Fibroblast of mammary gland (primary cell): ENCODE measurements at places on chromosomes 7 and 10.
A peak's percentile ranks its signal among the peaks of the same experiment; 100 is the strongest.

GRCh38 chr7:151454305-151454704 is 14.4 kb upstream of the CRYGN start:
- no peak for DNase-seq

DNA sequence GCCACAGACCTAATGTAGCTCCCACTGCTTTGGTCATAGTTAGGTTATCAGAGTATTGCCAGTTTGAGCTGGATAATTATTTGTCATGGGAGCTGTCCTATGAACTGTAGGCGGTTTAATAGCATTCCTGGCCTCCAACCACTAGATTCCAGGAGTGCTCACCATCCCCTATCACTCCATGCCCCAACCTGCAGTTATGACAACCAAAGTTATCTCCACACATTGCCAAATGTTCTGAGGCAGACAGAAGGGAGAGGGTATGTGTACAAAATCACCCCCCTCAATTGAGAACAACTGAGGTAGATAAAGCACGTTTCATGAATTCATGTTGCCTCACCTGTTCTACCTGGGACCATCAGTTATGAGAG is 119.0 kb upstream of the CACUL1 start:
- no peak for DNase-seq

- DNase-seq = peak; percentile 8
Measured at GRCh38 chr7:28625432-28625831, 213.1 kb downstream of the CREB5 start.

GRCh38 chr10:104104926-104105325 is 17.0 kb upstream of the SFR1 start:
- peak; percentile 54 for DNase-seq

- no peak for DNase-seq
Measured at GRCh38 chr10:122281018-122281626, 10.0 kb downstream of the BTBD16 start.

GRCh38 chr10:108450280-108450679 is 1285.8 kb upstream of the SORCS1 start:
- DNase-seq = no peak

DNA sequence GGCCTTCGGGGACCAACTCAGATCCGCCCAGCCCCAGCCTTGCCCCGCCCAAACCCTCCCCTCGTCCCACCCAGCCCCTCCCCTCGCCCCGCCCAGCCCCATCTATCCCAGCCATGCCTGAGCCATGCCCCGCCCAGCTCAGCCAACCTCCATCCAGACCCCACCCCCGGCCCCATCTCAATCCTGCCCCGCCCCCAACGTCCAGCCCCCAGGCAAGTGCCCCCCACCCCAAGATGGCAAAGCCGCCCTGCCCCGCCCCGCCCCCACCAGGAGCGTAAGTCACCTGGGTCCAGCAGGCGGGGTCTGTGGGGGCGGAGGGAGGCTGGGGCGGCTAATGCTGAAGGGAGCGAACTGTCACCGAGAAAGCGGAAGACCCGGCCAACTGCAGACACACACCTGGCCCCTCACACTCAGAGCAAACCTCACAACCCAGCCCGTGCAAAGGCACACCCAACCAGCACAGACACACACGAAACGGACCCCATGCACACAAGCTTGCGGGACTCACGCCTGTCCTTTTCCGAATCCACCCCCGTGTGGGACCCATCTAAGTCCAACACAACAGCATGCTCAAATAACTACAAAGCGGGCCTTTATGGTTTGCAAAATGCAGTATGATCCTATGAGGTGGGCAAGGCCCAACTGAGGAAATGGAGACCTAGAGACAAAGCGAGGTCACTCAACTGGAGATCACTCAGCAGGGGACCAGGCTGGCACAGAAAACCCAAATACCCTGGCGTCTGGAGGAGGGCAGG is 11.5 kb upstream of the OGA start:
- peak; percentile 25 for DNase-seq

DNA sequence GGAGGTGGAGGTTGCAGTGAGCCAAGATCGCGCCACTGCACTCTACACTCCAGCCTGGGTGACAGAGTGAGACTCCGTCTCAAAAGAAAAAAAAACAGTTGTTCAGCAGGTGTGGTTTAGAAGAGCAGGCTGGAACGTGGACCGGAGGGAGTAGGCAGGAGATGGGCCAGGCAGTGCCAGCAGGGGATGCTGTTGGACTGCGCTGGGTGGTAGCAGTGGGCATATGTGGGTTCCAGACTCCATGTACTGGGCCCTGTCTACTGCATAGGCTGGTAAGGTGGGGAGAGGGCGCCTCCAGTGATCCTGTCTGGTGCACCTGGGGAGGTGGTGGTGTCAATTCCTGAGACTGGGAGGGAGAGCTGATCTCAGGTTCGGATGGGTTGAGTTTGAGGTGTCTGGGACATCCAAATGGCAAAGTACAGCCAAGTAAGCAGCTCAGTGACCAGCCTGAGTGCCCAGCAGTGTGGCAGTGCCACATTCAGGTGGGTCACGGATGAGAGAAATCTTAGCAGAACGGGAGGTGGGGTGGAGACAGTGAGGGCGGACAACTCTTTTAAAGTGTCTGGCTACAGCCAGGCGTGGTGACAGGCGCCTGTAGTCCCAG is 25.9 kb downstream of the SFXN4 start:
- peak; percentile 33 for DNase-seq

- no peak for DNase-seq
Measured at GRCh38 chr7:128744366-128744905, 5.3 kb downstream of the CALU start.

DNA sequence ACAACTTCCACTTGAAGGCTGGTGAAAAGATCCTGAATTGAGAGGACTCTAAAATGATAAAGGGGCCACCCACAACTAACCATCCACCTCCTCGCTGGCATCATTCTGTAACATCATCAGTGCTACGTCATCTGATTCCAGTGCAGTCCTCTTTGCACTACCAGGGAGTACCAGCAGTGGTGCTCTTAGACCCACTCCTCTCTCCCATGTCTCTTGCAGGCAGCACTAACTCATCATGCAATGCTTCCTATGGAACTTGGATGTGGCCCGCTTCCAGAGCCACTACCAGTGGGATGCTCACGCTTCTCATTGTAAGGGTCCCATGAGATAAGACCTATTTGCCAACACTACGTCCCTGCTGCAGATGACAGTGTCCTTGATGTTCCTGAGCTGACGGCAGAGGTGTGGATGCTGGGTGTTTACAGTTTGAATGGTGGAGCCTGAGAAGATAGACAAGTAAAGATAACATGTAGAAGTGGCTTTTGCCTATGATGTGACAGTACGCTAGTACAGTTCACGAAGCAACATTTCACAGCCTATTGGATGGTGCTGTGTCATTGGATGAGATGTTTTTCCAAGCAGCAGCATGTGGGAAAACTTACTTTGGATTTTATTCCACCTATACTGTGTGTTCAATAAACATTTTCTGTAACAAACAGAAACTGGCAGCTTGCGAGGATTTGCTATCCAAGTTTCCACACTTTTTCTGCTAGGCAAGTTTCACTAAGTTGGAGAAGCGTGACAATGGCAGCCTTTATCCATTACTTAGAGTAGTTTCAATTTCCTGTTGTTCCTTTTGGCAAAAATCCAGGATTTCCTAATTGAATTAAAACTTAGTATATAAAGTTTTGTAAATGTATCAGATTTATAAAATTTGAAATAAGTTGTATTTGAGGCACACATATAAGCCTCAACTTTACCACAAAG is 35.8 kb upstream of the COBL start:
- no peak for DNase-seq

- DNase-seq = no peak
Measured at GRCh38 chr7:2604608-2605174, 27.1 kb upstream of the TTYH3 start.

GRCh38 chr10:14669576-14669975 is 105.1 kb downstream of the FAM107B start:
- DNase-seq = no peak

- DNase-seq = peak; percentile 95
Measured at GRCh38 chr10:119305860-119306513, 98.6 kb downstream of the GRK5 start.

GRCh38 chr7:10122551-10123100 is 851.0 kb upstream of the PHF14 start:
- no peak for DNase-seq

DNA sequence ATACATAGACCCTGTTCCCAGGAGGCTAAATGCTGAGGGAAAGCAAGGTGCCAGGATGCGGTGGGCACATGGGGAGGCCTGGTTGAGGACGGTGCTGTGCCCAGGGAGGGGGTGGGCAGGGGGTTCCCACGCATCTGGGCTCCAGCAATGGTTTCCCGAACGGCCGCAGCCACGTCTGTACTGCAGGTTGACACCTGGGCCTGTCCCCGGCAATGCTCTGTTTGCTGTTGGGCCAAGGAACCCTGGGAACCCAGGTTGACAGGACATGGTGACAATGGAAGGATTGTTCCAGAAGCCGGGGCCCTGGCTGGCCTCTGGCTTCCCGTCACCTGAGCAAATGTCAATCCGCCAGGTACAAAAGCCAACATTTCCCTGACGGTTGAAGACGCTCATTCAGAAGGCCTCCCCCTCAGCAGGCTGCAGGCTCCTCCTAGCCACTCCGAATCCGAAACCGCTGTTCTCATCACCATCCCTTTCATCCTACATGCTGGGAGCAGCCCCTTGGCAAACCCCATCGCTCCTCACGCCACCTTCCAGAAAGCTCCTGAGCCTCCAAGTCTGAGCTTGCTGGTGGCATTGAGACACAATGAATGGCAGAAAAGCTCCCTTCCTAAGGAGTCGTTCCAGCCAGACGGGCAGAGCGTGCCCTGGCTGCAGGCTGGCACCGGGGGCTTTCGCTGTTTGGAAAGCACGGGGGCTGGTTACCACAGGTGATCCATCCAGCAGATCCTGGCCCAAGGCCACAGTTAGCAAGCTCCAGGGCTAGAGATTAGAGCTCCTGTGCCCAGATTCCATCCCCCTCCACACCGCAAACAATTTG is 31.2 kb downstream of the SPOCK2 start:
- DNase-seq = no peak

DNA sequence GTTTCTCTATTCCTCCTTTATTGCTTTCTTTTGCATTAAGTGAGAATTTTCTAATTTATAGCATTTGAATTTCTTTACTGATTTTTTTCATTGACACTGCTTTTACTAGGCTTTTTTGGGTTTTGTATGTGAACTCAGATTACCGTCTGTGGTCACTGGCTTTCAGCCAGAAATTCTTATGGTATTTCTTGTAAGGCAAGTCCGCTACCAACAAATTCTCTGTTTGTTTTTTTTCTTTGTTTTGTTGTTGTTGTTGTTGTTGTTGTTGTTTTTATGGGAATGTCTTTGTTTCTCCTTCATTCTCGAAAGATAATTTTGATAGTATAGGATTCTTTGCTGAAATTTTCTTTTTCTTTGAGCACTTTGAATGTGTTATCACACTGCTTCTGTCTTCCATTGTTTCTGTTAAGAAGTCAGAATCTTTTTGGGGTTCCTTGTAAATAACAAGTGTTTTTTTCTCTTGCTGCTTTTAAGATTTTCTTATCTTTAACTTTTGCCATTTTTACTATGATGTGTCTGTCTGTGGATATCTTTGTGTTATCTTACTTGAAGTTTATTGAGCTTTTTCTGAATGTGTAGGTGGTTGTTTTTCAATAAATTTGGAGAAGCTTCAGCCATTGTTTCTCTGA is 7.2 kb downstream of the NET1 start:
- peak; percentile 65 for DNase-seq

GRCh38 chr10:123009105-123009820 is 457 bp downstream of the ACADSB start:
- peak; percentile 4 for DNase-seq

- DNase-seq = peak; percentile 44
Measured at GRCh38 chr7:84975586-84976185, 211.2 kb downstream of the SEMA3D start.

DNA sequence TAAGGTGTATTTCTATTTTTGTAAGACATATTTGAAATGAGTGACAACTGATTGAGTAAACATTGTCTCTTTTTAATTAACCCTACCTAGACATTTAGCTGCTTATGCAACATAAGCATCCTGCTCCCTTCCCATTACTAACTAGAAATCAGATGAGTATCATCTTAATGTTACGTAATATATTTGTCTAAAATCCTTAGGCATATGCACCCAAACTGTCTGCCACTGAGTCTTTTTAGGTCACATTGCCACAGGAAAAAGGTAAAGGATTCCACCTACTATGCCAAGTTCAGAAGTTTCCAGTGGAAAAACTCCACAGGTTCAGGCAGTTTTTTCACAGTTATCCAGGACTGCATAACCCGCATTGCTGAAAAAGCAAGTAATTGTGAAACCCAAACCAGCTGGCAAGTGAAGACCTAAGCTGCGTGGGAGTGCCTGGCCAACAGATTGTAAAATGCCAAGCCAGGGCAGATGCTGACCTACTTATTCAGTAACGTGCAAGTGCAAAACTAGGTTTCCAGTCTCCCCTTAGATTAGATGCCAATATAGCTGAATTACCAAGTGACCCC is 983.7 kb downstream of the GATA3 start:
- peak; percentile 7 for DNase-seq

DNA sequence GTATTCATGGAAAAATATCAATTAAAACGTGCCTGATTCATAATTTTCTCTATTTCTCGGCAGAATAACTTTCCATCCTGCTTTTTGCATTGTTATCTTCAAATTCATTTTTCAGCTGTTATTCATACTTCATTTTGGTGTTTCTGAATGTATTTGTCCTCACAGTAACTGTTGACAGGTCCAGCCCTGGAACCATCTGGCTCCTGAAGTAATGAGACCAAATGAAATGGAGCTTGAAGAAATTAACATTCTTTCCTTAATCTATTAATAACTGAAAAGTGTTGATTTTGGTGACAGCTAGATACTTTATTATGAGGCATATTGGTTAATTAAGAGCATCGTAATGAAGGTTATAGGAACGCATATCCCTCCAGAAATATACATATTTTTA is 257.0 kb upstream of the MINDY3 start:
- no peak for DNase-seq

DNA sequence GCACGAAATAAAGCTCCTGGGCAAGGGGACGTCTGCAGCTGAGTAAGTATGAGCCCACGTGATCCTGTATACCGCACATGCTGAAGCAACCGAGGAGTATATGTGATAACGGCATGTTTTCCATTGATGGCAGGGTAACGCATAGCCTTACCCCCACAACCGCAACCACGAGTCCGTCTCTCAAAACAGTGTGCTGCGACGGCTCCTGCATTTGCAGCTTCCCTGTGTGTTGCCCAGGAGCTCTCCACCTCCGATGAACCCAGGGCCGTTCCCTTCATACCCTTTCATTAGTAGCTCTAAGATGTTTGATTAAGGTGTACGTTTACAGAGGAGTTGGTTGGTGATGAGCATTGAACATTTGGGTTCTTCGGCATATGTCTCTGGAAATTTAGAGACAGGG is 69.3 kb downstream of the MGMT start:
- DNase-seq = no peak
